Lung microvascular endothelial cell (primary cell): ENCODE measurements at places on chromosomes 12 and 14. TPM values are rescaled to one million over a fixed set of nuclear protein-coding genes. Genes with fewer than 3 reads are reported as not detected.

The TSPAN8 gene
- total RNA-seq: not detected in 2 replicates

The ST8SIA1 gene
- under 0.01 and 0.60 TPM in 2 replicates for total RNA-seq

The AKAP5 gene
- total RNA-seq: 0.20 and 0.22 TPM in 2 replicates

GRCh38 chr12:23707270-23707669, 242.2 kb downstream of the SOX5 start:
- DNase-seq: no peak

GRCh38 chr12:104493496-104493895, 36.7 kb downstream of the CHST11 start:
- no peak for DNase-seq

DNA sequence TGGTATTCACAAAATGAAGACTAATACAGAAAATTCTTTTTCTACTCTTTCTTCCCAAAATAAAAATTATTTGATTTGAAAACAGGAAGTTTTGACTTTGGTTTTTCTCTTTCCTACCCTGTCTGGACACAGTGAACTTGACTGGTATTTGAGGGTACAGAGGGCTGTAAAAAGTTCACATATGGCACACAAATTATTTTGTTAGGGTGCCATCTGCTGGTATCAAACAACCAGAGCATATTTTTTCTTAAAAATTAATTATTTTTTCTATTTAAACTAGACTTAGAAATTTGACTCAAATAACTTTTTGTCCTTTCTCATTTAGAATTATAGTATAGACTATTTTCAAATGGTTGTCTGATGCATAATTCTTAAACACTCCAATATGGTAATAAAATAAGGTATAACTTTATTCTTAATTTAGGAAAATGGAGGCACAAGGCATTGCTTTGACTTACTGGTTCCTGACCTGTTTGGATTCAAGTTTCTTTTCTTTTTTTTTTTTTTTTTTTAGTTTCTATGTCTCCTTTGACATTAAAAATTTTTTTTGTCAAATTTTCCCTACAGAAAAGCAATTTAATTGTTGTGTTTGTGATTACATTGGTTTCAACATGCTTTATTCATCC, 390.6 kb downstream of the PRKD1 start:
- peak; percentile 38 for DNase-seq

DNA sequence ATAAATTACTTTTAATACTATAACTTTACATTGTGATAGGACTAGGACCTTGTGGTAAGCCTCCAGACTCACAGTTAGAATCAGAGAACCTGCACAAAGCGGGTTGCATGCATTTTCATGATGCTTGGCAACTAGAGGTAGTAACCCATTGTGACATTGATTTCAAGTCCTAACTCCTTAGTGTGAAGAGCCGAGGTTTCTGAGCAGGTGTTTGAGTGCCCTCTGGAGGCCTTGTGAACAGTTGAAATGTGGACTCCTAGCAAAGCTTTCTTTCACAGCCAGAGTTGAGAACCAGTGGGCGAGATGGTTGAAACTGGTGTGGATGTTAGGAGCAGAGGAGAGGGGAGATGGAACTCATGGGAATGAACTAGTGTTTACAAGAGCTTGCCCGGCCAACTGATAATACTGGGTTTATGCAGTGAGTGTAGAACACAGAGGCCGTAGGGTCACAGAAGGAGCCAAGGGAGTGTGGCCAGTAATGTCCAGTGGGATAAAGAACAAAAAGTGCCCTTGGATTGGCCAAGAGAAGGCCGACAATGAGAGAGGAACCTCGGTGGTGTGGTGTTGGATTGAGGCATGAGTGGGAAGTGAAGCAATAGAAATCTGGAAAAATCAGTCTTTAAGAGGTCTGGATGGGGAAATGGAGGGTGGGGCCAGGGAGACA, 10.9 kb downstream of the ZNF664 start:
- peak; percentile 80 for DNase-seq

DNA sequence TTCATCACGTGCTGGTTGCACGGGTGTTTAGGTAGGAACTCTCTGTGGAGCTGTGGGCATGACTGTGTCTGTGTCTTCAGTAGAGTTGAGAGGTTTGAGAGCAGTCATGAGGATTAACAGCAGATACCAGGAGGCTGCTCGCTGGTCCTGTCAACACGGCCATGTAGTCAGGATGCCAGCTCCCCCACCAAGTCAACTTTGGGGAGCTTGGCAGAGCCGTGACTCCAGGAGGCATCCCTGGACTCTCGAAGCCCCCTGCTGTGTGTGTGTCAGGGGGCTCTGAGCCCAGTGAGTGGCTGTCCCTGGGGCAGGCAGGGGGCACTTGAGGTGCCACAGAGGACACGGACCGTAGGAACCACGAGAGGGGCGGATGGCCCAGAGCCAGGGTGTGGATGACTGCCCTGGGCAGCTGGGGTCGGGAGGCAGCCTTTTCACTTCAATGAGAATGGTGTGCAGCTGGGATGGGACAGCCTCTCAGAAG, 7.2 kb upstream of the GPR132 start:
- DNase-seq: no peak

DNA sequence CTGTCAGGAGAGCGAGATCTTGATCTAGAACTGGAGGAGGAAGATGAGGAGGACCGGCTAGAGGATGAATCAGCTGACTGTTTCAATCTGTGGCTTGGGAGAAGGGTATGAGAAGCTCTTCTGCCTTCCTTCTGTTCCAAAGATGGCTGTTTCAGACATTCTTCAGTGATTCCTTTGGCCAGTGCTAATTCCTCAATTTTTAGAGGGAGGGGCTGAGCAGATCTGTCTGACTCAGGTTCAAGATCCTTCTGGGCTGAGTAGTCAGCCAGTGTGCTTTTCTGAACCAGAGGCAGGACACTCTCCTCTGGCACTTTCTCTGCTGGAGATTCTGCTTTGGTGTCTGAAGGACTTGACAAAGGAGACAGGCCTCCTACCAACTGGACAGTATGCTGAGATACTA, 15.2 kb downstream of the ACIN1 start:
- no peak for DNase-seq

DNA sequence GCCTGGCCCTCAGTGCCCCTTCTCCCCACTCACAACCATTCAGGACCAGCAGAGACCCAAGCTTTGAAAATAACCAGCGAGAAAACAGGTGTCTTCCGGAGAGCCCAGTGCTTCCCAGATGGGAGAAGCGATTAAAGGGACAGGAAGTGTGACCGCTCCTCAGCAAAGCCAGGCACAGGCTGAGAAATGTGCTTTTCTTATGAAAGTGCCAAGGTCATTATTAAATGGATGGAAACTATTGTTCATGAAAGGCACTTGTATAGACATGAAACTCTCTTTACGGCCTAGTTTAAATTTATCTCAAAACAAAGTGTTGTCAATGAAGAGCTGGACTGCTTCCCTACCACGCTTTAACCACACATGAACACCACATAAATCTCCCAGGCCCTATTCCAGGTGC, 210.4 kb downstream of the SPTSSA start:
- DNase-seq: peak; percentile 69

DNA sequence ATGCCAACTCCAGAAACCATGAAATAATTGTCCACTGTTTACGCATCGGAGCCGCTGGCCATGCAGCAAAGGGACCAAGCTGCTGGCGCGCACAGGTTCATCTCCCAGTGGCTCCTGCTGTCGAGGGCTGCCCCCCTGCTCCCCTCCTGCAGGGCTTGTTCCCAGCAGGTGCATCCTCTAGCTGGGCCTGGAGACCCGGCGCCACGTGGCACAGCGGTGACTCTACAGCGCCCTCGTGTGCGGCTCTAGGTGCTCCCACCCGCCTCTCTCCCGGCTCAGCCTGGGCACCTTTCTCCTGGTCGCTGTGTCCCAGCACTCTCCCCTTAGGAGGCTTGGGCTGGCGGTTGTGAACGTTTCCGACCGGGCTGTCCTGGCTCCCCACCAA, 37.5 kb upstream of the INF2 start:
- no peak for DNase-seq
